ENCODE measurements at places on chromosomes 1 and 21.

- no peak for DNase-seq
Measured at GRCh38 chr1:189121941-189122340, 1355.7 kb downstream of the BRINP3 start.

- no peak for DNase-seq
Measured at GRCh38 chr1:205920159-205920558, 23.1 kb downstream of the SLC26A9 start.

DNA sequence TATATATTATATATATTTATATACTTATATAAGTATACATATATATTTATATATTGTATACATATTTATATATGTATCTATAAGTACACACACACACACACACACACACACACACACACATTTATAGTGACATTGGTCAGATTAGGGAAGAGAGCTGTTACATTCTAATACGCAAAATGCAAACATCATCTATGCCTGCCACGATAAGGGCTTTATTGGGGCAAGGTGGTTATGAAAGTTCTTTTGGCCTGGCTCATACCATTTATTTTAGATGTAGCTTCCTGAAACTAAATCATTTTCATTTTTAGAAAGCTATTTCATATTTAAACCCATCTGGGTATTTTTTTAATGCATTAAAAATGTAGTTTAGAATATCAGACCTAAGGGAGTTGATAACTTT is 82.8 kb downstream of the MAST2 start:
- no peak for DNase-seq

GRCh38 chr21:31597683-31598082 is 61.8 kb upstream of the SOD1 start:
- no peak for DNase-seq

GRCh38 chr1:40662864-40663263 is 2.6 kb downstream of the RIMS3 start:
- DNase-seq = no peak

DNA sequence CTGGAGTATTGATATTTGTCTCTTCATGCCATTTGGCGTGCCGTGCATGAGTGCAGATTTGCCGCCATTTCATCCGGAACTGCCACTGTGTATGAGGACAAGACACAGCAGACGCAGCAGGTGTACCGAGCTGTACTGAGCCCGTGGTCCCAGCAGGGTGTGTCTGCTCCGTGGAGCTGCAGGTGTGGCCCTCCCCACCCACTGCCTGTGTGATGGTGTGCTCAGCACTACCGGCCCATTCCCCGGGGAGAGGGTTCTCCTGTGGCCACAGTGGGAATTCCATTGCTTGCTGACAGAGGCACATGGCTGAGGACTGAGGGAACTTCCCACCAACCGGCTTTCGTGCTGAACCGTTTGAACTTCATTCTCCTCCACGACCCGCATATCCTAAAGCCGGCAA is 34.3 kb upstream of the COL6A1 start:
- no peak for DNase-seq

DNA sequence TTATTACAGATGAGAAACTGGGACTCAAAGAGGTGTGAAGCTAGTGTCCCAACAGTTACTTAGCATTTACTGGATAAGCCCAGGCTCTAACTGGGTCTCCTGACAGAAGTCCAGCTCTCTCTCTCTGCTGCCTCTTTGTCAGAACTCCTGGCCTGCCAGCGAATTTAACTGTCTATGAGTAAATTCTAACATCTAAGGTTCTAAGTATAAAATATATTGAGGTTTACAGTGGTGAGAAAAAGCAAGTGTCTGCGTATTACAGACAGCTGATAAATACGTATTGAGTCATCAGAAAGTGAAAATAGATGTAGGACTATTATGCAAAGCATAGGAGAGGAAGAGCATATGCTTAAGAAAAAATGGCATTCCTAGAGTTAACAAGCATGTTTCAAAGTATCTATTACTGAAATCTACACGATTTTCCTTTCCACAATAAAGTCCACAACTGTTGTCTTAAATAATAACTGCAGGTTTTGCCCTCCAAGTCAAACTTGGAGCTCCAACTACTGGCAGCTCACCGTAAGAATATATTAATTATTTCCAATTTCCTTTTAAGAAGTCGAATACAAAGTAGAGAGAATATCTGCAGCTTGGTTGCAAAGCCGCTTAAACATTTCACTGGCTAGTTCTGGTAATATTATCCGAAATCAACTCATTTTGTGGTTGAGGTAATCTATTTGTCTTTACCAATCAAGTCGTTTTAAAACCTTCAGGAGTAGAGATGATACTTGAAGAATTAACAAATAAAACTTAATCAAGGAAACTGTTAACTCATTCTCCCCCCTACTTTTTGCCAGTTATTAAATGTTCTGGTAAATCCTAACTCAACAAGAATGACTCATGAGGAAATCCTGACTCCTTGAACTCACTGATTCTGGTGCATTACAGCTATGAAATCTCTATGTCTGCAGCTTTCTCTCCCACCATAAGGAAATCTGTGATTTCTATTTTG is 1.4 kb upstream of the RGS2 start:
- DNase-seq = peak; percentile 8

GRCh38 chr1:117707371-117707770 is 101.5 kb downstream of the TENT5C start:
- no peak for DNase-seq

- no peak for DNase-seq
Measured at GRCh38 chr1:248288391-248288790, 10.6 kb upstream of the OR2T33 start.

DNA sequence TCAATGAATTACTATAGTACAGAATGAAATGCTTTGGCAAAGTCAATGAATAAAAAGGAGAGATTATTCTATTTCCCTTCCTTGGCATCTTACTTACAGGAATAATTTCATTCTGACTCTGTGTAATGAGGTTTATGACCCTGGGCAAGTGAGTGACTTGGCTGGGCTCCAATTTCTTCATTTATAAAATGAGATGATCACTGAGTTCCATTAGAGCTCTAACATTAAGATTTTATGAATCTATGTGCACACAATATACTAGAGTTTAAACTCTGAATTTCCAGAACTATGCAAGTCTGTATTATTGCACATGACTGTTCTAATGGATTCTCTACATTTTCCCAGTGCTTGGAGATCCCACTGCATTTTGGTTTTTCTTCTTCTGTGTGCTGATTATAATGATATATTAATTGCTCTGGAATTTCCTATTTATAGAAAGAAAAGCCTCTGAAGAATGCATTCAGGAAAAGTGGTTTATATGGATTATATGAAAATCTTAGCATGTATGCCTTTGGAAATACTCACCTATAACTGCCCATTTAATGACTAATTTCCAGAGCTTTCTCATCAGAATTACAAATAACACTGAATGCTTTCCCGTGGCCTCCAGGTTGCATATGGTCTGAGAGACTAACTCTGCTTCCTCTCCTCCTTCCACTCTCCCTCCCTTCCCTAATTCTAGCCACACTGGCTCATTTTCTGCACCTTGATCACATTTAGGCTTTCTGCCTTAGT is 97.4 kb upstream of the CHRM3 start:
- no peak for DNase-seq

GRCh38 chr1:183824291-183824690 is 19.4 kb downstream of the RGL1 start:
- DNase-seq = no peak

- no peak for DNase-seq
Measured at GRCh38 chr1:163826500-163826899, 504.7 kb downstream of the NUF2 start.

DNA sequence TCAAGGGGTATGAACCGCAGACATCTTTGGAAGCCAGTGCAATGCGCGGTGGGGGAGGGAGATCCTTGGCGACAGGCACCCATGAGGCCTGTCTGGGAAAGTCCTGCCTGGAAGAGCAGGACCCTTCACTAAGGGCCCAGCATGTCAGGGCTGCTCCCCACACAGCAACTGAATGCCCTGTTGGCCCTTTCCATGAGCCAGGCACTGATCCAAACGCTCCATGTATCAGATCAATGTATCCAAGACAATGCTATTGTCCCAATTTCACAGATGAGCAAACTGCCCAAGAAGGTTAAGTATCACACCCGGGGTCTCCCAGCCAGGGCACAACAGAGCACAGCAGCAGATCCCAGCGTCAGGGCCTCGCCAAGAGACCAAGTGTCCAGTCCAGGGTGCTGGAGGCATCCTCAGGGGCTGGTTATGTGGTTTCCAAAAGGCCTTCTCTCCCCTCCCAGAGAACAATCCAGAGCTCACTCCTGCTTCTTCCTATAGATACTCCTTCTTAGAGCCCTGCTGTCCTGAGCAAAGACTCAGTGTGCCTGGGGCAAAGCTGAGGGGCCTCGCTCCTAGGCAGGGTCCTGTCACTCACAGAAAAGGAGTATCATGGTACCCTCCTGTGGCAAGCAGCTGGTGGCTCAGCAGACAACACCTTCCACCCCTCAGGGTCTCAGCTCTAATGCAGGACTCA is 328.0 kb downstream of the NPHP4 start:
- DNase-seq = no peak

DNA sequence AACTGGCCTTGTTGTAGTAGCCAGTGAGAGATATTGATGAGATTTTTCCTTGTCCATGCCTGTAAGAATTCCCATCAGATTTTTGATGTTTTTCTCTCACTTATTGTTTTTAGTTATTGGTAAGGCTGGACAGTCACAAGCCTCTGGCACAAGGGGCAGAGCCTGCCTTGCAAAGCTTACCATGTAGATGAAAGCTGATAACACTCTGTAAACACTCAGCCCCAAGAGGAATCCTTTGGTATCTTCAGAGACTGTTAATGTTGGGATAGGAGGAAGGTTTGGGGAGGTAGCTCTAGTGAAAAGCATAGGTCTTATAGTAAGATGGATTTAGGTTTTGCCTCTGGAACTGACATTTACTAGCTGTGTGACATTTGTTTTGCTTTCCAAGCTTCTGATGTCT is 37.7 kb downstream of the MARK1 start:
- no peak for DNase-seq

GRCh38 chr1:86811142-86811924 is 102.6 kb downstream of the SELENOF start:
- no peak for DNase-seq

- peak; percentile 66 for DNase-seq
Measured at GRCh38 chr1:181179279-181179986, 90.9 kb downstream of the IER5 start.

- no peak for DNase-seq
Measured at GRCh38 chr1:232005300-232005699, 378.7 kb downstream of the DISC1 start.

GRCh38 chr1:67211589-67212563 is 45.6 kb downstream of the IL23R start:
- peak; percentile 83 for DNase-seq

DNA sequence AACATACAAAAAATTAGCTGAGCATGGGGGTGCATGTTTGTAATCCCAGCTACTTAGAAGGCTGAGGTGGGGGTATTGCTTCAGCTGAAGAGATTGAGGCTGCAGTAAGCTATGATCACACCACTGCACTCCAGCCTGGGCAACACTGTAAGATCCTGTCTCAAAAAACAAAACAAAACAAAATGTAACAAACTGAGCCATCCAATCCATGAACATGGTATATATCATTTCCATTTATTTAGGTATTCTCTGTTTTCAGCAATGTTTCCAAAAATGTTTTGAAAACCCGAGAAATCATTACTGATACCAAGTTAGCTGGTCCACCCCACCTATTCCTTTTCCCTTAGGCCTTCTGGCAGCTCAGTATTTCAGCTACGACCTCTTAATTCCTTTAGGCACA is 18.4 kb downstream of the ATPAF1 start:
- no peak for DNase-seq

DNA sequence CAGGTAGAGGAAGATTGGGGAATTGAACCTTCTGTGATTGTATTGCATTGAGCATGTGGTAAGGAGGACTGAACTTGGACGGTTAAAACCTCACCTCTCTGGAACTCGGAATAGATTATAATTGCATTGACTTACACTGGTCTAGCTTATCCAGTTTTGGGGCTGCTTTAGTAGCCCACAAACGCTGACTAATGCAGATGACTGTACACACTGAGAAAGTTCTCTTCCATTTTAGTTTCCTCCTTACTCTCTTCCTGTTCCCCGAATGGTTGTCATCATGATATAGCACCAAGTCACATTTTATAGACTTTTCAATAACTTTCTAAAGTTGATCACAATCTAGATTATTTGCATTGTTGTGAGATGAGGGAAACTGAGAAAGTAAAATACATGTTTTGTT is 78.2 kb downstream of the NFIA start:
- no peak for DNase-seq

GRCh38 chr1:223662943-223663342 is 2.6 kb downstream of the CAPN8 start:
- DNase-seq = no peak

DNA sequence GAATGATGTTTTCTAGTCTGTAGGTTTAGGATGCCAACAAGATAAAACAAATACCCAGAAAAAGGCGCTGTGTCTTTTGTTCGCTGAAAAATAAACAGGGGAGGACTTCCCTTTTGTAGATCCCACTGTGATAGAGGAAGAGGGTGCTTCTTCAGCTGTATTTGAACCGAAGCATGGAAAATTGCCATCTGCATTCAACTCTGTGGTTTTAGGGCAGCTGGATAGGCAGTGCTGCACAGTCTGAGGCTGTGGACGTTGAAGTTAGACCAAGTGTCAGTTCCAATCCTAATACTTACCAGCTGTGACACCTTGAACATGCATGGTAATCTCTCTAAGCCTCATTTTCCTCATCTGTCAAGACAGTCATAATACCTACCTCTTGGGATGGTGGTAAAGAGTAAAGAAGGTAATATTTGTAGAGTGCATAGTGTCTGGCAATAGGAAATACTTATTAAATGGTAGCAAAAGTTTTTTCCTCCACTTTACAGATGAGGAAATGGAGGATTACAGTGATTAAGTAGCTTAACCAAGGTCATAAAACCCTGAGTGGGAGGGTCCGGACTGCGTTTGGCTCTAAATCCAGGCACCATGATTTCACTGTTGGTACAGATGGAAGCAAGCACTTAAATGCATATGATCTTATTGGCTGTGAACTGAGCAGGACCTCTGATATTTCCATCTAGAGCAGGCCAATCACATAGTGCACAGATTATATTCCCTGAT is 48.5 kb downstream of the UTP25 start:
- no peak for DNase-seq

GRCh38 chr1:25573591-25573930 is 30.2 kb downstream of the LDLRAP1 start:
- DNase-seq = no peak

- DNase-seq = no peak
Measured at GRCh38 chr1:2100780-2101108, 50.5 kb downstream of the PRKCZ start.

DNA sequence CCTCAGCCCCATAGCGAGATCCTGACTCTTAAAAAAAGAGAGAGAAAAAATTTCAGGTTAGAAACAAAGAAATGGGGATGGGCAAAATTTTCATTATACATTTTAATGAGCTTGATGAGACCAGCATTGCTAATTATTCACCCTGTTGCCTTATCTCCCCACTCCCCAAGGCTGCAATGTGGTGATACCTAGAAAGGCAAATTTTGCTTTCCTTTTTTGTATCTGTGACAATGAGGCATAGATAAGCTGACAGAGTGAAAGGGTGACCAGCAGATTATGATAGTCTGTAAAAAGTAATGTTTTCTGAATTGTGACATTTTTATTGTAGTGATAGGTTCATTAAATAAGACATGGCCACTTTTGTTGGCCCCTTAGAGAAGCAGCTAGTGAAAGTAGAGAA is 12.9 kb downstream of the SRRM1 start:
- no peak for DNase-seq

All from NCI-H2227 treated with DMSO at 0.1 percent for 48 hours (cell line).